ENCODE measurements at places on chromosomes 5 and 9.

GRCh38 chr5:56314529-56314928, 81.4 kb upstream of the ANKRD55 start:
- no peak for DNase-seq

DNA sequence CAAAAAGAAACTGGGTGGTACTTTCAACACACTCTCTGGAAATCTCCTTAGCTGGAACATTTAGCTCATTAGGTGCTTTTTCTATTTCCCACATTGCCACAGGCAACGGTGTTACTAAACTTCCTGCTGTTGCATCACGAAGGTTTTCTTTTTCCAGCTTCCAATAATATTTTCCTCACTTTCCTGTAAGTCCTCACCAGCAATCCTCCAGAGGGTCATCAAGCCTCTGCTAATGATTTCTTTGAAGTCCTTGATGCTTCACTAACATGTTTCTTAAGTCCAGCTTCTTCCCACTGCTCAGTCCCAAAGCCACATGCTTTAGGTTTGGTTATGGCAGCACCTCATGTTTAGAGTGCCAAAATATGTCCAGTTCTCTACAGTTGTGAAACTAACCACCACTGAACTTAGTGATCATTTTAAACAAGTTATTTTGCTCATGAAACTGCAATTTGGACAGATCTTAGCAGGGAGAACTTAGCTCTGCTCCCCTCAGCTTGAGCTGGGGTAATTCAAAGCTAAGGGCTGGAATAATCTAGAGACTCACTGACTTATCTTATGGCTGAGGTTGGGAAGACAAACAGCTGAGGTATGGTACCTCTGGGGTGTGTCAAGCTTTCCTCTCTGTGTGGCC, 39.9 kb upstream of the RETREG1 start:
- no peak for DNase-seq

DNA sequence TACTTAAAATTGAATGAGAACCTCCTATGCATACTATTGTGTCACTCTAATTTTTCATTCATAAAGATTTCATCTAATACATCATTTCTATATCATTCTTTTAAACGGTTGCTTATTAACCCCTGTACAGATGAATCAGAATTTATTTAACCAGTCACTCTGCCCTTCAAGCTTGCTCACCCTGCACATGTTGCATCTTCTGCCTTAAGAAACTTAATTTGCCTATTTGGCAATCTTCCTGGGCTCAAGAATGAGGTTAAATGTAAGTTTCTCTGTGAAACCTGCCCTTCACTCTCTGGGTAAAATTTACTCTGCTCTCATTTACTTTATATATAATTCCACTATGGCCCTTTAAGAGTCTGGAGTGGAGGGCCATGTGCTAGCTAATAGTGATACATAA, 434.7 kb upstream of the ZNF608 start:
- DNase-seq: no peak

DNA sequence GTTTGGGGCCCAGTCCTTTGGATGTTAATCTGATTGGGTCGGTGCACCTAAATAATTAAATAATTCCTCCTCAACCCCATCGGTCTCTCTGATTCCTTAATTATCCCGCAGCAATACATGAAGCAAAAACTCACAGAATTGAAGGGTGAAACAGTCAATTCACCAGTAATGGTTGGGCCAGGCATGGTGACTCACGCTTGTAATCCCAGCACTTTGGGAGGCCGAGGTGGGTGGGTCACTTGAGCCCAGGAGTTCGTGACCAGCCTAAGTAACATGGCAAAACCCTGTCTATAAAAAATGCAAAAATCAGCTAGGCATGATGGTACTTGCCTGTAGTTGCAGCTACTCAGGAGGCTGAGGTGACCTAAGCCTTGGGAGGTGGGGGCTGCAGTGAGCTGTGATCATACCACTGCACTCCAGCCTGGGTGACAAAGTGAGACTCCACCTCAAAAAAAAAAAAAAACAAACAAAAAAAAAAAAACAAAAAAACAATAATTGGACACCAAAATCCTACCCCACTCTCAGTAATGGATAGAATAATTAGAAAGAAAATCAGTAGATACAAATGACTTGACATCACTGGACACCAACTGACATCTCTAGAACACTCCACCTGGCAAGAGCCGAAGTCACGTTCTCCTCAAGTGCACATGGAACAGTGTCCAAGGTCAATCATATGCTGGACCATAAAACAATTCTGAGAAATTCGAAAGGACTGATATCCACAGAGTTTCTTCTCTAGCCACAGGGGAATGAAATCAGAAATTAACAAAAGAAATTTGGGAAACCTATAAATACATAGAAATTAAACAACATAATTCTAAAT, 5.3 kb downstream of the ABO start:
- DNase-seq: no peak

GRCh38 chr9:134570711-134571325, 70.8 kb upstream of the COL5A1 start:
- peak; percentile 66 for DNase-seq

DNA sequence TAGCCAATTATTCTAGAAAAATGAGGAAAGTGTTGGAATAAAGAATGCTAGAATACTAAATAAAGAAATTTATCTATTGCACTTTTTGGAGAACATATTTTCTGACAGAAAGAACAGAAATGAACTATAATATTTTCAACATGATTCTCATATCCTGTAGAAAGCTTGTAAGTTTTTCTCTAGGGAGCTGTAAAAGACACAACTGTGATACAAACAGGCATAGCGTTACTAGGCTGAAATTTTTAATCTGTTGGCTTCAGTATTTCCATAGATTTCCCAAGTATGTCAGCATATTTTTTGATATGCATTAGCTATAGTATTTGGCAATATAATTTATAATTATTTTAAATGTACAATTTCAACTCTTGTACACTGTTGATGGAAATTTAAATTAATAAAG, 31.3 kb downstream of the ANXA1 start:
- DNase-seq: no peak

DNA sequence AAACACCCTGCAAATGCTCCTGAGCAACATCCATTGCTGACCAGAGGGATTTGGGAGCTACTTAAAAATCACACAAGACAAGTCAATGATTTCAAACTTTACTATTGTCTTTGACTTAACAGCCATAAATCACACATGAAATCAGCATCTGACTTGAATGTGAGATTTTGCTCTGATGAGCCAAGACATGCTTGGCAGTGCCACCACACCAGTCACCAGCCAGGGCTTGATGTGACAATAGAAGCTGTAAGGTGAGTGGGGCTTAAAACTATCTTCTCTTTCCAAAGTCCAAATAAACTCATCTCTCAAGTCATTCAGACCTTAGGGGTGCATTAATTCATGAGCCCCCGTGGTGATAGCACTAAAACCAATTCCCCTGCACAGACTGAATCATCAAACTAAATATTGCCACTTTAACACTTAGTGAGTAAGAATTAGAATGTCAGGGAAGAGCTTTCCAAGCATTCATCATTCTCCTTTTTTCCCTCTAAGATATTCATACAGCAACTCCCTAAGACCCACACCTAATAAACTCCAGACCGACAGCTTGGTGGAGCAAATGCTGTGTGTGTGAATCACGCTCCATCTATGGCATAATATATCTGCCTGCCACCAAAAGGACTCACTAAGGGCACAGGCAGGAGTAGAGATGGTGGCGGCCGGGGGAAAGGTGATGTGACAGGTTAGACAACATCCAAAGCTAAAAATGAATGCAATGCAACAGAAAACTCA, 119.4 kb downstream of the SPOCK1 start:
- no peak for DNase-seq

GRCh38 chr9:133160742-133161546, 2.8 kb downstream of the GBGT1 start:
- no peak for DNase-seq

DNA sequence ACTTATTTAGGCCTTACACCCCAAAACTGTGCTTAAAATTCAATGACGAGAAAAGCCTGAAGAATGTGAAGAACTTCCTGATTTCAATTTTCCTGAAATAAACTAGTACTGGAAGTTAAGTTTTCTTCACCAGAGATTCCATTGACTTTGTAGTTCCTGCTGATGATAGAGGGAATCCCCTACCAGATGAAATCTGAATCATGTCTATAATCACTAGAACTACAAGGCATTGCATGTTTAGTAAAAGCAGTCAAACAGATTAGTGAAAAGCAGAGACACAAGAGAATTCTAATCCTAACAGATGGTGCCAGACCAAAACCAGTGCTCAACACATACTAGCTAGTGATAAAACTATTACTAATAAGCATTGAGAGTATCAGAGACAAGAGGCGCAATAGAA, 130.0 kb downstream of the PDE4D start:
- DNase-seq: no peak

DNA sequence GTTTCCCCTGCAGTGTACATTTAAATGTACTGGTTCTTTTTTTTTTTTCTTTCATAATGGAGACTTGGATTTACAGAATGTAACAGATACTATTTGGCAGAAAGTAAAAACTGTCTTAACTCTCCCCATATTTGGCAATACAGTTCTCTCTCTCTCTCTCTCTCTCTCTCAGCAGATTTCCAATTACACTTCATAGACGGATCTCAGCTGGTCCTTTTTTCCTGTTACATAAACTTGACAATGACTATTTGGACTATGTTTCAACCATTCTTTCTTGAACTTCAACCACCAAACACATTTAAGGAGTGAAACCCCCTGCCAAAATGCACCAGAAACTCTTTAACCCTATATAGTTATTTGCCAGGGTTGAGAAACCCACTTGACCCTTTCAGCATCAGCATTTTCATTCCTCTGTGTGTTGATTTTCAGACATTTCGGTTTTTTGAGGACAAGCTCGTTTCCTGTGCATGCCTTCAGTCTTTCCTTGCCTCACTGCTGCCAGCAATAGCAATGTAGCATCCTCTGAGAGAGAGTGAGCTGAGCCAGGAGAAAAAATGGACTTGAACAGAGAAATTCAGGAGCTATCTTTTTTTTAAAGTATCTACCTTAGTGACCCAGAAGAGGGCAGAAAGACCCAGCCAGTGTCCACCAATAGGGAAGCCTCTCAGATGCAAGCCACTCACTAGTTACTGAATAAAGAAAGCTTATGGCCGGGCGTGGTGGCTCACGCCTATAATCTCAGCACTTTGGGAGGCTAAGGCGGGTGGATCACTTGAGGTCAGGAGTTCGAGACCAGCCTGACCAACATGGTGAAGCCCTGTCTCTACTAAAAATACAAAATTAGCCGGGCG, 26.0 kb upstream of the GNA14 start:
- DNase-seq: no peak

DNA sequence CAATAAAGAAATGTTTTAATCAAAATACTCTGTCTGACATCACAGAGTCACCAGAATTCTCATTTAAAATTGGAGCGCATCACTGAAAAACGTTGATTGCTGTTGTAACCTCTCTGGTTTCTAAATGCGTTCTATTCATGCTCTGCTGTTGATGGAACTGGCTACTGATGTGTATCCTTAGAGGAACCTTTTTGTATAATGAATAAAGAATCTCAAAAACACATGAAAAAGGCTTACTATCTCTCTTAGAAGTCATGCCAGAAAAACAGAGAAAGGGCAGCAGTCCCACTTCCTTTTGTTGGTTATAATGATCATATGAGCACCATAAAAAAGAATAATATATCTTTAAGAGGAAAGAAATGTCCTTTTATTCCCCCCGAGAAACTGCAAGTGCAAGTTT, 615.5 kb downstream of the TLE1 start:
- no peak for DNase-seq

- DNase-seq: peak; percentile 67
Measured at GRCh38 chr5:168426007-168426863, 60.0 kb upstream of the RARS1 start.

GRCh38 chr5:42604171-42604711, 152.4 kb upstream of the CCDC152 start:
- no peak for DNase-seq

GRCh38 chr5:137040024-137040423, 459.1 kb downstream of the SPOCK1 start:
- DNase-seq: no peak

GRCh38 chr5:160133071-160133917, 14.0 kb upstream of the PWWP2A start:
- peak; percentile 22 for DNase-seq

DNA sequence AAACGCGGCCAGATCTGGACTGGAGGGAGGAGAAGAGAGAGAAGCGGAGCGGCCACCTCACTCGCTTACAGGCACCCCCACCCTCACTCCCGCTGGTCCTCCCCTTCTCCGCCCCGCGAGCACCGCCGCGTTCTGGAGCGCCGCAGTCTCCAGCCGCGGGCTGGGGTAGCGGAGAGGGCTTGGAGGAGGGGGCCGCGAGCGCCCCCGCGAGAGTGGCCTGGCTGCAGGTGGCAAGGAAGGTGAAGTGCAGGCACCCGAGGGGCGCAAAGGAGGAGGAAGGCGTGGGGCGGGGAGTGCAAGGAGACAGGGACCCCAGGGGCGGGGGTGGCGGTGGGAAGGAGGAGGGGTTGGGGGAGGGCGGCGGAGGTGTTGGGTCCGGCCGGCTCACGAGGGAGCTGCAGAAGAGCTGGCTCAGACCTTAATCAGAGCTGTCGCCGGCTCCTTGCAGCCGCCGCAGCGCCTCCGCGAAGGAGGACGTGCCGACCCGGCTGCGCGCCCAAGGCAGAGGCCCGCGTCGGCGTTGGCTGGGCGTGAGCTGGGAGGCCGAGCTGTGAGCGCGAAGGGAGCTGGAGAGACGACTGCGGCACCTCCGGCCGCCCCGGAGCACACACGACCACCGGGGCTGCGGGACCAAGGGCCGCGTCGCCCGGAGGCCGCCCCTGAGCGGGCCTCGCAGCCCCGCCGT, at the start of gene DMRT3:
Gene DMRT3, plus strand, starts transcription at position 398 of the 685 bp plus-strand sequence. CDS start 347 bp downstream, outside the sequence.
- peak; percentile 9 for DNase-seq

DNA sequence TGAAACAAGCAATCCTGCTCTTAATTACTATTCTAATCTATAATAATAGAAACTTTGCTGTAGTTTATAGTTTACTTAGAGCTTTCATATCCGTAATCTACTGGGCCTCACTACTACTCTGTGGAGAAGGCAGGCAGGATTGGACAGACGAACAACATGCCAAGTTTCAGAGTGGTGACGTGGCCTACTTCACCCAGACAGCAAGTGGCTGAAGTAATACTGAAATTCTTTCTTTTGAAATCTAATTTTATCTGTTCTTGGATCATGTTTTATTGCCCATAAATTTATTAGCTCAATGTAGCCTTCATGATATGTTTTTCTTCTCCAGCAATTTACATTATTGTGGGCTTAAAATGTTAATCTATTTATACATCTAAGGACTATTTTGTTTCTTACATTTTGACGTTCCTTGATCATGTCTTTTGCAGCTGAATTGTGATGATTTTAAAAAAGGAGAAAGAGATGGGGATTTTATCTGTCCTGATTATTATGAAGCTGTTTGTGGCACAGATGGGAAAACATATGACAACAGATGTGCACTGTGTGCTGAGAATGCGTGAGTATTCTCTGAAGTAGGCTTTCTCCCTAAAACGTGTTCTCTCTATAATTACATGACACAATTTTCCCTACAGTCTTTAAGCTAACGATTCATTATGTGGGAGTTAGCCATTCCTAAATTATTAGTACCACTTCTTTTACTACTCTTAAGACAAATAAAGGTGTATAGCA, 22.4 kb downstream of the SPINK5 start:
- no peak for DNase-seq

- peak; percentile 76 for DNase-seq
Measured at GRCh38 chr5:37738057-37738691, 101.7 kb downstream of the GDNF start.

- DNase-seq: no peak
Measured at GRCh38 chr5:16550316-16550952, 66.4 kb downstream of the RETREG1 start.

- no peak for DNase-seq
Measured at GRCh38 chr5:65413822-65414221, 67.9 kb downstream of the ADAMTS6 start.

GRCh38 chr9:110537841-110538646, 41.5 kb downstream of the SVEP1 start:
- DNase-seq: no peak

- DNase-seq: no peak
Measured at GRCh38 chr9:73079326-73079725, 72.3 kb upstream of the ANXA1 start.
